ENCODE measurements at places on chromosomes 4 and X.

- no peak for DNase-seq
Measured at GRCh38 chr4:8181844-8182243, 17.2 kb upstream of the SH3TC1 start.

DNA sequence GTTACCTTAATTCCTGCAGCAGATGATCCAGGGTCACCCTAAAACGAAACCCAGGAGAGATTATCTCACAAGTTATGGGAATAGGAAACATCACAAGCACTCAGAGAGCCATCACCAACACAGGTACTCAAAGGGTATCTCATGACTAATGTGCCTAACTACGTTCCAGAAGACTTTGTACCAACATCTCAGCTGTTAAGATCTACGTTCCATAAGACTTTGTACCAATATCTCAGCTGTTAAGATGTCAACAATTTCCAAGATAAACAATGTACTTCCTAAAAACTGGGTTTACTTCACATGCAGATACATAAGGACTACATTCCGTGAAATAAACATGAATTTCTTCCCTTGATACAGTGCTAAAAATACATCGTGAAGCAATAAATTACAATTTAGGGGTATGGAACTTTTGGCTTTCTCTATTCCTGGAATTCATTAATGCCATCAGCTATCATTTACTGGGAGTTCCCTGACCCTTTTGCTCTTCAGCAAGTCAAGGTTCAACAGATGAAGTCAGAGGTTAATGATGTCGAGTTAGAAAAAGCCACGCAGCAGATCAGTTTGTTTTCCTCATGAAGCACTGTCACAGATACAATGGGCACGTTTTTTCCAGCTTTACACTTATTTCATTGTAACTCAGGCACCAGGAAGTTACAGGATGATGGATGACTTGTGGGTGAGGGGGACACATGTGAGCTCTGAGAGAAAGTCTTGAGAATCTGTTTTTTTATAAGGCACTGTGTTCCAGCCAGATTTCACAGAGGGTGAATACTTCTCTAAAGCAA is 127.0 kb upstream of the ETNPPL start:
- peak; percentile 22 for DNase-seq

- DNase-seq: no peak
Measured at GRCh38 chrX:67892401-67892800, 348.6 kb downstream of the AR start.

- no peak for DNase-seq
Measured at GRCh38 chr4:105107095-105107856, 39.4 kb upstream of the TET2 start.

- no peak for DNase-seq
Measured at GRCh38 chr4:185480016-185480732, 8.6 kb upstream of the CCDC110 start.

GRCh38 chr4:69984030-69984443 is 11.7 kb upstream of the STATH start:
- no peak for DNase-seq

DNA sequence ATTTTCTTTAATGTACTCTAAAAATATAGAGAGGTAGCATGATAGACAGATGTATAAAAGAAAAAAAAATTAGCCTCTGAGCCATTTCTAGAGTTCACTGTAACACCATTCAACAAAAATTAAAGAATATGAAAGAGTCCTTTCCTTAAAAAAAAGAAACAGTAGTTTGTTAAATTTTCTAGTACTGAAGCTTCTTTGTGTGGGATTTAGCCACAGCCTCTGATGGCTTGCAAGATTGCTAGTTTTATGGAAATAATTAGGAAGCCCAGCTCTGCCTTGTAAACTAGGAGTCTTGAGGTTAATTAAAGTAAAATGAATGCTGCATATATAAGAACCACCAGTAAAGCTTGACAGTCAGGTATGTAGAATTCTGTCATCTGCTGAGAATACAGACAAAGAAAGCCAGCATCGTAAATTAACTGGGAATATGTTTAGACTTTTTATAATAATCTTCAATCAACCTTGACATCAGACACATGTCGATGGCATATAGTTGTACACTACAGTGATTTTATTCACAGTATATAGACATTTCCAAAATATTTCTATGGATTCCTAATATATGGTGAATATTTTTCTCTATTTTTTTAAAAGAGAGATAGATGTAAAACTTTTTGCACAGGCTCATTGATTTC is 44.8 kb upstream of the NEIL3 start:
- no peak for DNase-seq

Data from HFF-Myc (cell line).